ENCODE measurements at places on chromosomes 3 and 15.
A peak's percentile ranks its signal among the peaks of the same experiment; 100 is the strongest.

DNA sequence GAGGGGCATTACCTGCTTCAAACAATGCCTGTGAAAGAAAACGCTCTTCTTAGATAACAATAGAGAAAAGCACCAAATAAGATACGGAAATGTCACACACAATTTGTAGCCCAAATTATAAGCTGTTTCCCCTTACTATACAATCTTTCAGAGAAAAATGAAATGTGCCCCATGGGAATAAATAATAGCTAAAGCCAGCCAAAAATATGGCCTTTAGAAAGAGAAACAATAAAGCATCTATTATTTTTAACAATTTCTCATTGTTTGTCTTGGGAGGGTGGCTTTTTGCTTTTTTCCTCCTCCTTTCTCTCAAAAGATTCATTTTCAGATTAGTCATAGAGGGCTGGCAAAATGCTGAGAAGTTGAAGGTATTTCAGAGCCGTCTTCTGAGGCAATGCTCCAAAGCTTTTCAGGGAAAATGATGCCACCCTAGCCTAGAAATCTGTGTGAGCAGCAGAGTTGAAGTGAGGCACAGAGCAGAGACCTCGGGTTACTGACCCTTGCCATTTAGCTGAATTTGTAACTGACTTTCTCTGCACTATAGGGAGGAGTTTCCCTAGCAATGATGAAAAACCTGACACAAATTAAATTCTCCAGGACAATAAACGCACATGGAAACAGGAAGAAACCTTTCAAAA, 86.3 kb upstream of the PRICKLE2 start:
- DNase-seq, result no peak

DNA sequence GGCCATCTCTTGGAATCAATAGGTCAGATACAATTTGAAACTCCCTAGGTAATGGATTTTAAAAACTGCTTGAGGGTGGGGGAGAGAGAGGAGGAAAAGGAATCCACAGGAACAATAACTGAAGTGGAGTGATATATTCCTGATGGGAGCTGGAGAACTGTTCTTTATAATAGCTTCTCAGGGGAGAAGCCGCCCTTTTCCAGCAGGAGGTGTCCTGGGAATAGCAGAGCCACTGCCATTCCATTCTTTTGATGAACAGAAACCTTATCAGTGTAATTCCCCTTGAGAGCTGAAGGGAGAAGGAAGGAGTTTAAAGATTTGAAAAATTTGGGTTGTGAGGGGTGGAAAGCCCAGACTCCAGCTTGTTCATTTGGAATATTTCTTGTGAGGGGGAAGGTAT, 504.9 kb upstream of the DPH6 start:
- DNase-seq, result no peak

GRCh38 chr3:9678493-9678892, 25.1 kb upstream of the CPNE9 start:
- no peak for DNase-seq

- no peak for DNase-seq
These were observed 107.2 kb downstream of the GTPBP8 start for GRCh38 chr3:113097960-113098447.

- peak; percentile 47 for DNase-seq
These were observed 80.2 kb downstream of the SEC22A start for GRCh38 chr3:123281929-123282328.

- DNase-seq, result no peak
These were observed at the start of gene ECE2 for GRCh38 chr3:184275961-184276910. Gene ECE2 (plus strand): TSS chr3:184276022. CDS start chr3:184276154, 132 bp downstream.

DNA sequence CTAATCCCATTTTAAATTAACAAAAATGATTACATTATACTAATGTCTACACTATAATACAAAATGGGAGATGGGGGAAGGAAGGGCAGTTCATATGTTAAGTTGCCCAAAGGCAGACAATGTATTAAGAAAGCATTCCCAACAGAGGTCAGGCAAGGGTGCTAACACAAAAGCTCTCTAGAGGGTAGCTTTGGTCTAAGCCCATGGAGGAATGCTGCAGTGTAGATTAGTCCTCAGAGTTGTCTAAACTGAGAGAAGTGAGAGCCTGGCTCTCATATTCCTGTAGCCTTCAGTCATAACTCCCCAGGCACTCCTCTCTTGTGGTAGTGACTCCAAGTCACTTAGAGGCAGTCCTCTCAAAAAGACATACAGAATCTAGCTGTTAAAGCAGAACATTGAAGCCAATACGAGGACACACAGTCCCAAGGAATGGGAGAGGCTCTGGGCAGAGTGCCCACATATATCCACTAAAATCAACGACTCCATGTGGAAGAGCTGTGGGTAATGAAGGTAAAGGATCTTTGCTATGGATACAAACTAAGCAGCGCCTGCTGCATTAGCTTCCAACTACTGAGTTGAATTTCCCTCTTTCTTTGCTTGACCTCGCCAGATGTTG, 14.5 kb downstream of the NEK10 start:
- DNase-seq, result no peak

GRCh38 chr3:56347219-56347871, 120.9 kb downstream of the ERC2 start:
- DNase-seq, result no peak

DNA sequence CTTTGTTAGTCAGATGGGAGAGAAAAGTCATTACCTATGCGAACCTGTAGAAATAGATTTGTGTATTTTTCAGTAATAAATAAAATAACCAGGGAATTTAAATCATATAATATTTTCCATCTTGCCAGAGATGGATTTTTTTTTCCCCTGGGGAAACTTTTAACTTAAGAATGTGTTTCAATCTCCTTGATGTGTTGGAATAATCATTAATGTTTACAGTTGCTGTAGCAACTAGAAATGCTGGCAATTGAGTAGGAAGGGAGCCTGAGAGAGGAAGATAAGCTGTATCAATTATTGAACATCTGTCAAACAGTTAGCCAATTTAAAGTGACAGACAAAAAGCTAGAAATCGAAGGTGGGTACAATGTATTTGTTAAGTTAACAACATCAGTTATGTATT, 259.5 kb downstream of the IL5RA start:
- DNase-seq, result no peak

GRCh38 chr3:184145111-184145524, 10.0 kb downstream of the EIF2B5 start:
- DNase-seq, result no peak

GRCh38 chr3:139937674-139938279, 2.8 kb downstream of the CLSTN2 start:
- no peak for DNase-seq

DNA sequence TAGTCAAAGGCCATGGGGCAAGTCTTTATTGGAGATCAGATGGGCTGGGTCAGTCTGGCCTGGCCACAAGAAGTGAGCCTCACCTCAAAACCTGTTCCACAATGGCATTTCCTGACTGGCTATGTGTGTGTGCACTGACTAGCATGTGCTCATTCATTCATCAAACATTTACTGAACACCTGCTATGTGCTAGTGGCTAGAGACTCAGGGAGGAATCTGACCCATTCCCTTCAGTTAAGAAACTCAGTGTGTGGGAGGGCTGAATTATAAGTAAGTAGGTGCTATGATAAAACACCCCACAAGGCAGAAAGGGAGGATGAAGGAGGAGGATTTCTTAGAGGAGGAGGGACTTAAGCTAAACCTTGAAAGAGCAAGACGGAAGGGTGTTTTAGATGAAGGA, 5.4 kb upstream of the CGNL1 start:
- no peak for DNase-seq

GRCh38 chr3:11917051-11917450, 70.4 kb upstream of the TAMM41 start:
- DNase-seq, result no peak

DNA sequence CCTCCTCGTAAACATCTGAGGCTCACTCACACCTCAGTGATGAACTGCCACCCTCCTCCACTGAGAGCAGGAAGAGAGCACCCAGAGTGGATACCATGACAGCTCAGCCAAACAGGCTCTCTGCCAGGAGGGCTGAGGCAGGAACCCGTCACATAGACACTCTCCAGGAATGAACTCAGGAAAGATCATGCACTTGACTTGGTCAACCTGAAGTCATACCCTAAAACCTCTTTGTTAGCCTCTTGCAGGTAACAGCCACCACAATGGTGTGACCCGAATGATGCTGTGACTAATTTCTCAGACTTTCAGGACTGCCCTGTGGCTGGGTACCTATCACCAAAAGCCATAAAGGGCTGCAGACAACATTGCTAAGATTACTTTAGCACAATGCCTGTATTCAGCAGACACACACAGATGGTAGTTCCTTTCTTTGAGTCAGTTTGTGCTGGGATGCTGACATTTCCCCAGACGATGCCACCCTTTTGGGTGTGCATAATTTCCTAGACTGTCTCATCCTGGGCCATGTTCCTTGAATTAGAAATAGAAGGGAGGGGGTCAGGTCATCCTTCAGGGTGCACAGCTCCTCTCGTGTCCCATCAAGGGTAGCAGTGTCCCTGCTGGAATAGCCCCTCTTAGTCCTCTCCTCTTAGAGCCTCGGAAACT, 30.3 kb downstream of the CX3CR1 start:
- no peak for DNase-seq
